Ovary (tissue), 10 donors: ENCODE measurements at places on chromosomes 7 and 10.

GRCh38 chr10:132576671-132577349 is 39.2 kb downstream of the INPP5A start:
- DNase-seq: no peak

DNA sequence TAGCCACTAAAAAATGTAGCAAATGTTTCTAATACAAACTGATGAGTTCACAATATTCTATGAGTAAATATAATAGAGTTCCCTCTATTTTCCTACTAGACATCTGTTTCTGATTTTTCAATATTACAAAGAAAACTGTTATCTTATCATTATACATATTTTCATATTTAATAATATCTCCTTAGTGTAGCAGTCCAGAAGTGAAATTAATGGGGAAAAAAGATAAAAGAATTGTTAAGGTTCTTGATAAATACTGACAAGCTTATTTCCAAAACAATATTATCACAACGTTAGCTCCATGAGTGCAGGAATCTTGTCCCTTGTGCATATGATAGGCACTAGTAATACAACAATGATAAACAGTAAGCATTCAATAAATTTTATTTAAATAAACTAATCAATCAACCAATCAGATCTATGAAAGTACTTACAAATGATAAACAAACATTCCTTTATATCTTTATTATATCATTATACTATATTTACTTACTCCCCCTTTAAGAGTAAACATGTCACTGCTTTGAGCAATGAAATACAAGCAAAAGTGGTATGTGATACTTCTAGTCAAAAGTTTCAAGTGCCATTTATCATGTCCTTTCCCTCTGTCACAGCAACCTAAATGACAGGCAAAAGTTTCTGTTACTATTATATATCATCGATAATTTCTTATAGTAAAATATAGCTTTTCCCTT is 103.1 kb downstream of the IMMP2L start:
- DNase-seq: no peak

- no peak for DNase-seq
Observed at GRCh38 chr7:95586951-95587301, 9.4 kb downstream of the PDK4 start.

GRCh38 chr7:155215576-155216325 is 81.9 kb upstream of the INSIG1 start:
- no peak for DNase-seq

- DNase-seq: no peak
Observed at GRCh38 chr10:76192694-76193320, 761.4 kb downstream of the LRMDA start.
